ENCODE measurements at places on chromosomes 4 and X. TPM values are rescaled to one million over a fixed set of nuclear protein-coding genes. Genes with fewer than 3 reads are reported as not detected.

NDST3 gene
- total RNA-seq, result under 0.01 TPM

SPOCK3 gene
- total RNA-seq, result 1.0 TPM

SHISA3 gene
- 2.7 TPM for total RNA-seq

ADH7 gene
- not detected for total RNA-seq
